ENCODE measurements at places on chromosomes 13 and 19. TPM values are rescaled to one million over a fixed set of nuclear protein-coding genes. Genes with fewer than 3 reads are reported as not detected.

DNA sequence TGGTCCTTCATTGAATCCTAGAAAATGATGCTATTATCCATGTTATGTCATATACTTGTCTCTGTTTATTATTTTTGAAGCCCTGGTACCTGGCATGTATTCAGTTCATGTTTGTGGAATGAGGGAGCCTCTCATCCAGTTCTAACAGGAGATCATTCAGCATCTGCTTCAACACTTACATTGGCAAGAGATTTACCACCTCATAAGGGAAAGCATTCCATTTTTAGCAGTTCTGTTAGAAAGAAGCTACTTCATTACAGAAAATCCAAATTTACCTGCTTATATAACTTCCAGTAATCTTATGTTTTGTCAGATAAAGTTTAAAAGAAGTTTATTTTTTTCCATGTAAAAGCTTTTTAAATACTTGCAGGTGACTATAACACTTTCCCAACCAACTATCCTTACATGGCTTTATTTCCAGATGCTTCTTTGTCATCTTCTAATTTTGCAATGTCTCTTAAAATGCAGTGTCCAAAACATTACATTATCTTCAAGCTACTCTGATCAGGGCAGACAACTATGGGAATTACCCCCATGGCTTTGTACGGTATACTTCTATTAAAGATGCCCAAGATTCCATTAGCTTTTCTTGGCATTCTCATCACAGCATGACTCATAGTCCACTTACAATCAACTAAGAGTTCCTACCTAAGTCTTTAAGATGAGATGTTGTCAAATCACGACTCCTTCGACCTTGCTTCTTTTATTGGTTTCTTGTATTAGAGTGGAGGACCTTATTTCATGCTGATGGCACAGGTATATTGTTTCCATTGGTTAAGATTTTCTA lies 262.1 kb downstream of the PCDH9 start:
- no peak for DNase-seq

DNA sequence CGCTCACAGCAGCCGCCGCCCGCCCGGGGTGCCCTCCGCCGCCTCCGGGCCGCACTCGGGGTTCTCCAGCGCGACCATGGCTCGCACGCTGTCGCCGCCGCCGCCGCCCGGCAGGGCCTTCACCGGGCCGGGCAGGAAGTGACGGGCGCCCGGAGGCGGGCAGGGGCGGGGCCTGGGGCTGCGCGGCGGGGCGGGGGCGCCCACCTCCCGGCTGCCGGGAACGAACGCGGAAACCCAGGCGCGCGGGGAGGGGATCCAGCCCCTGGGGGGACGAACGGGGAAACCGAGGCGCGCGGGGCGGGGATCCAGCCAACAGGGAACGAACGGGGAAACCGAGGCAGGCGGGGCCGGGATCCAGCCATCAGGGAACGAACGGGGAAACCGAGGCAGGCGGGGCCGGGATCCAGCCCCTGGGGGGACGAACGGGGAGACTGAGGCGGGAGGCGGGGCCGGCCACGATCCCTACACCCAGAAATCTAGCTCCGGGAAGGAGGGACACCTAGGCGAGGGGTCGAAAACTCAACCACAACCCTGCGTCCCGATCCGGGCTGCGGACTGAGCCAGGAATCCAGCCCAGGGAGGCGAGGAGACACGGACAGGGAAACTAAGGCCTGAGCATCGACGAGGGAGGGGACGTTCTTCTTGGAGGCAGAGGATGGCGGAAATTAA lies at the start of gene R3HDM4:
Gene R3HDM4 (minus strand): TSS at position 140 of the 669 bp plus-strand sequence. CDS start 62 bp downstream, at position 78.
- DNase-seq = no peak

DNA sequence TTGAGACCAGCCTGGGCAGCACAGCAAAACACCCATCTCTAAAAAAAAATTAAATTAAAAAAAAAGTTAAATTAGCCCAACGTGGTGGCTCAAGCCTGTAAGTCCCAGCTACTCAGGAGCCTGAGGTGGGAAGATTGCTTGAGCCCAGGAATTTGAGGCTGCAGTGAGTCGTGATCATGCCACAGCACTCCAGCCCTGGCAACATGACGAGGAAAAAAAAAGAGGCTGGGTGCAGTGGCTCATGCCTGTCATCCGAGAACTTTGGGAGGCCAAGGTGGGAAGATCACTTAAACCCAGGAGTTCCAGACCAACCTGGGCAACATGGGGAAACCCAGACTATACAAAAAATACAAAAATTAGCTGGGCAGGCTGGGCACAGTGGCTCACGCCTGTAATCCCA lies 2.2 kb upstream of the TMEM161A start:
- no peak for DNase-seq

GRCh38 chr13:39602277-39602613 lies 748 bp downstream of the LHFPL6 start:
- no peak for DNase-seq

ATP4B gene
- not detected for total RNA-seq

CACNA1A gene
- total RNA-seq = 0.08 TPM

GRCh38 chr19:42284591-42285341 lies 15.7 kb downstream of the CIC start:
- no peak for DNase-seq

EMP3 gene
- total RNA-seq = 150 TPM

All from H4 (cell line).